ENCODE measurements at places on chromosomes 4 and X.

DNA sequence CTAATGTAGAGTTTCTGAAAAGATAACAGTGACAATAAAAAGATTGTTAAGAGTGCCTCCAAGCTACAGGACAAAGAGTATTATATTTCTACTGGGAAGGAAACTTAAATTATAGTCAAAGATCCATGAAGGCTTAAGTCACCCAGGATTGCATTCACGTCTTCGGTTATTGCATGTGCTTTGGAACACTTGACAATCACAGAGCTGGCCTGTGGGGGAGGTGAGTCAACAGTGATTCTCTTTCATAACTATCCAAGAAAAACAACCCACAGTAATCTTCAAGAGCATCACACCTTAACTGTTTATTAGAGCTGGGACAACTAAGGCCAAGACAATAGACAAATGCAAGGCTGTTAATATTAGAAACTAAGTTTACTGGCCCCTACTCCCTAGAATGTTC, 40.3 kb downstream of the PDGFC start:
- no peak for DNase-seq

GRCh38 chr4:99645638-99646037, 12.0 kb downstream of the C4orf54 start:
- DNase-seq = no peak

DNA sequence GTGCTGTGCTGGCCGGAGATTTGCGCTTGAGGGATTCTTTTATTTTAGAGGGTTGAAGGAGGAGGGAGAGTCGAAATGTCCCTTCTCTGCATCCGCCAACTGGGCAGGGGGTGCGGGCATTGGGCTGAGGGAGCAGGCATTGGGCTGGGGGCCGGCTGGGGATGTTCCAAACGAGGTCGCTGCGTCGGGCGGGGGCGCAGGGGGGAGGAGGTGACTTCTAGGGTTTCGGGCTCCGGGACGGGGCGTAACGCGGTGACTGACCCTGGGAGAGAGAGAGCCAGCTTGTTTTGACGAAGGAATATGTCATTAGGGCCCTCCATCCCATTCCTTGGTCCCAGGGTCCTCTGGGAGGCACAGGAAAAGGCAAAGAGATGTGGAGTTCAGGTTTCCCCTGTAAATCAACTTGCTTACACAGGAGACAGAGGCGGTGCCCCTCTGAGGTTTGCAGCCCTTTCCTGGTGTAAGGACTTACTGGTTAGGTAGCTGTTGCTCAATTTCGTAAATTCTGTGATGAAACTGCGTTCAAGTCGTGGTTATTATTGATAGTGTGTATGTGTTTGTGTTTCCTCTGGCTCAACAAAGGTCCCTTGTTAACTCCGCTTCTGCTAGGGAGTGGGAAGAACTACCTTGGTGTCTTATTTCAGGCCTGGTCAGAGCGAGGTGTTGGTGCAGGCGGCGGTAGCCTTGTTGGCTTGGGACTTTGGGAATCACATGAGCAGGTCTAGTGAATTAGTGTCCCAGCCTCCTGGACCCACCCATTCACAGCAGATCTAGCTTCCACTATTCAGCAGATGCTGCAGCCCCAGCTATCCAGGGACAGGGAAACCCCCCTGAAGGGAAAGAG, 716 bp downstream of the FHIP1A start:
- DNase-seq = no peak

DNA sequence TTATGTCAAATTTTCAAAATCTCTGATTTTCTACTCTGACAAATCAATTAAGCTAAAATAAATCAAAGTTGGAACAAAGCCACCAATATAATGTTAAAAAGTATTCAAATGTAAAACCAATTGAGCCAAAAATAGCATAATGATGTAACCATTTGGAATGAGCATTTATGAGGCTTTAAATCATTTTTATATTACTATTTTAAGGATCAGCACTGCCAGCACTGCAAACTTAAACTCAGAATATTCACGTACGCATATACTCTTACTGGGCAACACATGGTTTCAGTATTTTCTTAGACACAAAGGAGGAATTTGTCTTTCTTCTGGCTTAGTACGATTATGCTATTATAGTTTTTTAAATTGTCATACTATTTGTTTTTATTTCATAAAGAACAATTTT, 52.2 kb downstream of the AFAP1 start:
- no peak for DNase-seq

DNA sequence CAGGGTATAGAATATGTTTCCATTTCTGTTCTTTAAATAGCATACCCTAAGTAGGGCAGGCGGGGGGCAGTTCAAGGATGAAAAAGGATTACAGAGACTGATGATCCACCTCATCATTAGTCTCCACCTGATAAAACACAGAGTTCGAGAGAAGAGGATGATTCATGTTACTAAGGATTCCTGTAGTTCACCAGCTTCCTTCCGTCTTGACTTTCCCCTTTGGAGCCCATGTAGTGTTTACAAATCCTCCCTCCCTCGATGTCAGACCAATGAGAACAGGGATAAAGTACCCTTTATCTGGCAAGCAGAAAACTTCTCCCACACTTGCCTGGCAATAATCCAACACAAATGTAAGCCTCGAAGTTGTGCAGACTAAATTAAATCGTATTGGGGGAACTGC, 526.3 kb upstream of the FAM241A start:
- DNase-seq = no peak

GRCh38 chr4:10032625-10033024, 11.3 kb upstream of the SLC2A9 start:
- DNase-seq = no peak

- DNase-seq = peak; percentile 9
These were observed 771 bp downstream of the NAP1L2 start for GRCh38 chrX:73213734-73214425.

DNA sequence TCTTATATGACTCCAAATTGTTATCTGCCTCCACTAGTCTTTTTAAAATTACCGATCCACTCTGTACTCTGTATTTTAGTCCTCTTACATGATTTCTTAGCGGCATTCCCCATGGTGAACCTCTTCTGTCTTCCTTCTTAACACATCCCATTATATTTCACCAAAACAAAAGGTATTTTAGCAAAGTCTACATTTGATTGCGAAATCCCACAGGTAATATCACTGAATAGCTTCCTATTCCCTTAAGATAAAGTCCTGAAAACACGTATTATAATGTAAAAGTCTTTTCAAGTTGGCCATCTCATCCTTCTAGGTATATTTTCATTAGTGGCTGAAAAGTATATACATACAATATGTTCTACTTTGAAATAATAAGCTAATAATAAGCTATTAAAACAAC, 2016.0 kb upstream of the IGFBP7 start:
- no peak for DNase-seq

Measured in muscle of arm (tissue), 14 donors.